ENCODE measurements at places on chromosomes 16 and 17.

- no peak for DNase-seq
These were observed 19.1 kb downstream of the NPTX1 start for GRCh38 chr17:80457236-80457856.

- no peak for DNase-seq
These were observed 2.4 kb downstream of the OSGIN1 start for GRCh38 chr16:83955218-83956130.

DNA sequence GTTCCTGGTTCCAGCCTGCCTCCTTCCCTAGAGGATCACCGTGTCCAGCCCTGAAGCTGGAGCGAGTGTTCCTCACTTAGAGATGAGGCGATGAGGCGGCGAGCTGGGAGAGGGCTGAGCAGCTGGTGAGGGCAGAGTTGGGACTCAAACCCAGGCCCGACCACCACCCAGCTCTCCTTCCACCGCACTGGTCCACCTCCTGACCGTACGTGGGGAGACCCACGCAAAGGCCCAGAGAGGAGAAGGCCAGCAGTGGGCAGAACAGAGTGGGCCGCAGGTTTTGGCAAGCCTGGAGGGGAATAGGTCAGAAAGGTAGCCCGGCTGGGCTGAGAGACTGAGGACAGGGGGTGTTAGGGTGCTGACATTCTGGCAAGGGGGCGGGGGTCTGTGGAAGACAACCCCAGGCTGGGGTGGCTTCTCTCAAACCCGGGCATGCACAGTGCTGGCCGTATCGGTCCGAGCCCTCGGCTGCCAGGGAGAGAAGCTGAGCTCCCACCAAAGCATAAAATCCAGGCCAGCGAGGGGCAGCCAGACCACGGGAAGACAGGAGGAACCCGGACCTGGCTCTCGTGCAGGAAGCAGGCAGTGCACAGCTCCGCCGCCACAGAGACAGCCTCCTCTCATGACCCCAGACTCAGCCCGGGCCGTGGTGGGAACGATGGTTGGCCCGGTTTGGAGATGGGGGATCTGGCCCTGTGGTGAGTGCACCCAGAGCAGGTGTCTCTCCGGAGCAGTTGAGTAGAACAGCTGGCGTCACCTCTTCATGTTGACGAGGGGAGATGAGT lies 24.9 kb downstream of the MLYCD start:
- DNase-seq, result no peak

GRCh38 chr16:55037966-55038365 lies 107.3 kb downstream of the IRX5 start:
- DNase-seq, result no peak

GRCh38 chr17:8700546-8700945 lies 44.1 kb downstream of the CCDC42 start:
- no peak for DNase-seq

GRCh38 chr17:49717371-49717861 lies 9.7 kb upstream of the SLC35B1 start:
- DNase-seq, result no peak

DNA sequence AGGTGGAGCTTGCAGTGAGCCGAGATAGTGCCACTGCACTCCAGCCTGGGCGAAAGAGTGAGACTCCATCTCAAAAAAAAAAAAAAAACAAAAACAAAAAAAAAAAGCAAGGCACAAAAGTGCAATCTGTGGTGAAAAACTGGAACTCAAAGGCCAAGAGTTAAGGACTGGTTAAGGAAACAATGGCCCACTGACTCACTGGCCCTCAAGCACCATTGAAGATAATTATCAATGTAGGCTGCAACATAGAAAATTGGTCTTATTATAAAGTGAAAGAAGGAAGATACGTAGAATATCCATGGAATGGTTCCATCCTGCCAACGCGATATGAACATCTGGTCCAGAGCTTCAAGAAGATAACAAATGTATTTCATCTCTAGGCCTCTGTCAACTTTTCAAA lies 444.2 kb downstream of the SOX9 start:
- DNase-seq, result no peak

DNA sequence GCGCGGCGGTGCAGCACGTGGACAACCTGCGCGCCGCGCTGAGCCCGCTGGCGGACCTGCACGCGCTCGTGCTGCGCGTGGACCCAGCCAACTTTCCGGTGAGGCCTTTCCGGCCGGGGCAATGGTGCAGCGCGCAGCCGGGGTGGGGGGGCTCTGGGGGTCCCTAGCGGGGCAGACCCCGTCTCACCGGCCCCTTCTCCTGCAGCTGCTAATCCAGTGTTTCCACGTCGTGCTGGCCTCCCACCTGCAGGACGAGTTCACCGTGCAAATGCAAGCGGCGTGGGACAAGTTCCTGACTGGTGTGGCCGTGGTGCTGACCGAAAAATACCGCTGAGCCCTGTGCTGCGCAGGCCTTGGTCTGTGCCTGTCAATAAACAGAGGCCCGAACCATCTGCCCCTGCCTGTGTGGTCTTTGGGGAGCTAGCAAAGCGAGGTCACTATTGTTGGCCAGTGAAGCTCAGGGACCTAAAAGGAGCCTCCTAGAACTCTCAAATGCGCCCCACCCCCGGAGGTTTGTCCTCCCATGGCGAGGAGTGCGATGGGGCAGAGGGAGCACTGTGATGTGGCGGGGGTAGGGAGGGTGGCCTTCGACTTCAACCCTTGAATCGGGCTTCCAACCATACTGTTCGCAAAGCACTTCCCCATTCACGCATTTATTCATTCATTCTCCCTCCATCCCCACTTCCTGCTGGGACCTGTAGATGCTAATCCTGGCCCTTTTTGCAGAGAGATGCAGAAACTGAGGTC lies 770 bp downstream of the HBM start:
- no peak for DNase-seq

GRCh38 chr16:73054813-73055482 lies 7.0 kb upstream of the ZFHX3 start:
- no peak for DNase-seq

GRCh38 chr17:64250233-64250835 lies 12.7 kb downstream of the TEX2 start:
- no peak for DNase-seq

GRCh38 chr17:2068519-2069051 lies 13.7 kb downstream of the HIC1 start:
- no peak for DNase-seq

DNA sequence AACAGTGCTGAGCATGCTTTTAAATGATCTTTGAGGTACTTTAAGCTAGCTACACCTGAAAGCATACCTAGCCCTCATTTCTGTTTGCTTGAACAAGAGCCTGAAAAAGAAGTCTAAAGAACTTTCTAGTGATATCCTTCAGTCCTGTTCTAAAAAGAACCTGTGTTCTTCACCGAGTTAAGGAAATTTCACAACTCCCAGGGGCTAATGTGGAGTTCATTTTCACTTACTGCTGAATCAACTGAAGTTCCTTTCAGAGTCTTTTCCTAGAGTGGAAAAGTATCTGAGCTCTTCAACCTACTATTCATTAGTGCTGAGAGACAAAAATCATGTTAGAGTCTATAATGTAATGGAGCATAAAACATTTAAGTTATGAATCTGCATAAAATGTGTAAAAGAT lies 66.9 kb downstream of the CHD9 start:
- no peak for DNase-seq

- no peak for DNase-seq
These were observed 25.3 kb upstream of the PYY start for GRCh38 chr17:43979011-43979410.
